Activated CD4-positive, alpha-beta T cell treated with anti-CD3 and anti-CD28 coated beads, Interleukin-10, Interleukin-2, amounts not matched to agents 100 ng/mL and 50 ng/mL, durations not matched to agents 16 hours and 8 hours (primary cell): ENCODE measurements at places on chromosomes 11 and 22.

- no peak for DNase-seq
Measured at GRCh38 chr11:92837595-92837994, 131.9 kb upstream of the MTNR1B start.

DNA sequence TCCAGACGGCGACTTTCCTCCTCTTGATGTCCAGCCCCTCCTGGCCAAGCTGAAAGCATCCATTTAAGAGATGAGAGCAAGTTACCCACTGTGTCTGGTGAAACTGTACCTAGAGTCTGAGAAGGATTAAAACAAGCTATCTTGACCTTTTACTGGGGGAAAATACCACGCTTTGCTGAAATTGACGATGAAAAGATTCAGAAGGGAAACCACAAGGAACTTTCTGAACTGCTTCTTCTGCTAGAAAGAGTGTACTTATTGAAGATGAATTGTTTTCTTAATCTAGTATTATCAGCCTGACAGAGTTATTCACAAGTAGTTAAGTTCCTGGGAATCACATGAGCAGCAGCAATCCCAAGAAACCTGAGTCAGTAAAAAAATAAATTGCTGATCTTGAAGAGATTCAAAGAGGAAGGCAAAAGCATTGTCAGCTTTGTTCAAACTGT is 13.1 kb upstream of the MS4A6A start:
- no peak for DNase-seq

DNA sequence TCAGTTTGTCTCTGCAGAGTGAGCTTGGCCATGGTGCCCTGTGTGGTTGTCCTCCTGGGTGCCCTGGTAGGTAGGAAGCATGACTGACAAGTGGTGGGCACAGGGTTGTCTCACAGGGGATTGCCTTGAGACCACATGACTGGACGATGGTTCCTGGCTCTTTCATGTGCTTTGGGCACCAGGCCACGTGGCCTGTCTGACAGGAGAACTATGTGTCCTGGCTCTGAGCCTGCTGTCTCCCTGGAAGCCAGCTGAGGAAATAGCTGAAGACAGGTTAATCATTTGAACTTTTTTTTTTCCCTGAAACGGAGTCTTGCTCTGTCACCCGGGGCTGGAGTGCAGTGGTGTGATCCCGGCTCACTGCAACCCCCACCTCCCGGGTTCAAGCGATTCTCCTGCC is 93.2 kb downstream of the LDLRAD3 start:
- no peak for DNase-seq

- no peak for DNase-seq
Measured at GRCh38 chr11:44364596-44364995, 54.7 kb upstream of the ALX4 start.

- peak; percentile 36 for DNase-seq
Measured at GRCh38 chr11:41201156-41201555, 258.3 kb downstream of the LRRC4C start.

- DNase-seq: no peak
Measured at GRCh38 chr11:33358150-33358831, 101.1 kb downstream of the HIPK3 start.
